ENCODE measurements at places on chromosomes 5 and 9. TPM values are rescaled to one million over a fixed set of nuclear protein-coding genes. Genes with fewer than 3 reads are reported as not detected.

DNA sequence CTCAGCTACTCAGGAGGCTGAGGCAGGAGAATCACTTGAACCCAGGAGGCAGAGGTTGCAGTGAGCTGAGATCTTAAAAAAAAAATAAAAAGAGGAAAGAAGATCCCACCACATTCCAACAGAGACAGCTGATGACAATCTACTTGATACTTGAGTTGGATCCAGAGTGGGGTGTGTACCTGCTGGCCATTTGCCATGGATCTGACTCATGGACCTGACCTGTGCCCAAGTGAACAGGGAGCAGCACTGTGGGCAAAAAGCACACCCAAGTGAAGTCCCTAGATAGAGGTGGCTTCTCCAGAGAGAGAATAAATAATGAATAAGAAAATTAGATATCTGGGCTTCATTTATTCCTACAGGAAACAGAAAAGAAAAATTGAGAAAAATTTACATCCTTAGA, 81.2 kb upstream of the MIER3 start:
- DNase-seq: no peak

DNA sequence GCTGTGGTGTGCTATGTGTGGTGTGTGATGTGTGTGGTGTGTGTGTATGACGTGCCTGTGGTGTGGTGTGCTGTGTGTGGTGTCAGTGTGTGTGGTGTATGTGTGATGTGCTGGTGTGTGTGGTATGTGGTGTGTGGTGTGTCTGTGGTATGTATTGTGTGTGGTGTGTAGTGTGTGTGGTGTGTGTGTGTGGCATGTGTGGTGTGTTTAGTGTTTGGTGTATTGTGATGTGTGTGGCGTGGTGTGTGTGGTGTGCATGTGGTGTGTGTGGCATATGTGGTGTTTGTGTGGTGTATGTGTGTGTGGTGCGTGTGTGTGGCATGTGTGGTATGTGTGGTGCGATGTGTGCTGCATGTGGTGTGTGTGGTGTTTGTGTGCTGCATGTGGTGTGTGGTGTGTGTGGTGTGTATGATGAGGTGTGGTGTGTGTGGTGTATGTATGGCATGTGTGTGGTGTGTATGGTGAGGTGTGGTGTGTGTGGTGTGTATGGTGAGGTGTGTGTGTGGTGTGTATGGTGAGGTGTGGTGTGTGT, 18.3 kb upstream of the RNU6ATAC start:
- no peak for DNase-seq

- no peak for DNase-seq
These were observed 499.2 kb downstream of the CDH18 start for GRCh38 chr5:19488786-19489185.

DNA sequence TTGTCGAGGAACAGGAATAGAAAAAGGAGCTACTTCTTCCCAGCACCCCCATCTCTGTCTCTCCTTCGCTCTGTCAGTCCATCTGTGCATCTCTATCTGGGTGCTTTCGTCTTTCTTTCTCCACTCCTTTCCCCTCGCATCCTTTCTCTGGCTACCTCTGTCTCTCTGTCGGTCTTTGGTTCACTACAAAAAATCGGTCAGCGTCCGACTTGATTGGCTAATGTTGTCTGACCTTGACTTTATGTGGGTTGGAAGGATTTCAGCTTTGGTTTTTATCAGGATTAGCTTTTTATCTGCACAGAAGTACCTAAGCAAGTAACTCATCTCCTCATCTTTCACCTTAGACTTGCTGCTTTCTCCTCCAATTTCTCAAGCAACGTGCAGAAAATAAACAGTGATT, 575.2 kb upstream of the ZNF462 start:
- DNase-seq: no peak

DNA sequence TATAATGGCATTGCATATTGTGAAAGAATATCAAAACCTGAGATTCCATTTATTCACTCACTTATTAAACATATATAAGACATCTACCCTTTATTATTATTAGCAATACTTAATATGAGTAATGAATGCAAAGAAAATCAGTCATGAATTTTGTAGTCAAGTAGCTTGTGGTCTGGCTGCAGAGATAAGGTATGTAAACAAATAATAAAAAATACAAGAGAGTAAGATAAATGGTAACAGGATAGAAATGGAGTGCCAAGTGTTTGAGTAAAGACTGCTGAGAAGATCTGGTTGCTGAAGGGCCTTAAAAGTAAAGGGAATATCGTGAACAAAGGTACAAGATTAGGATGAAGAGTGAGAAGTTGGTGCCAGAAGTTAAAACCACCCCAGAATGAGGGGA, 18.4 kb downstream of the TRIM32 start:
- DNase-seq: no peak

DNA sequence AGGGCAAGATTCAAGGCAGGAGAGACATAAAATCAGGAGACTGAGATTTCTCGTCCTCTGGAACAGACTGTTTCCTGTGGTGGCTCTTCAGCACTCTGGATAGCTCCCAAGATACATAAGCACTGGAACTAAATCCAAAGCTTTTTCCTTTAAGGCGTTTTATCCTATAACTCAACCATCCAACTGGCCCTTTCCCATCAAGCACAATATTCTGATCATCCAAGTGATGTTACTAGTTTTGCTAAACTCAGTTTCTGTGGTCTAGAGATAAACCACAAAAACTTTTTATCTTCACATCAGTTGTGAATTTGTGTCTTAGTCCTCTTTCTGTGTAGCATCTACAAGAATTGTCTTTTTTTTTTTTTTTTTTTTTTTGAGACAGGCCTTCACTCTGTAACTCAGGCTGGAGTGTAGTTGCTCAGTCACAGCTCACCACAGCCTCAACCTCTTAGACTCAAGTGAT, 299.4 kb downstream of the COX7C start:
- peak; percentile 69 for DNase-seq

- no peak for DNase-seq
These were observed 36.5 kb downstream of the ARHGEF37 start for GRCh38 chr5:149617760-149618306.

DNA sequence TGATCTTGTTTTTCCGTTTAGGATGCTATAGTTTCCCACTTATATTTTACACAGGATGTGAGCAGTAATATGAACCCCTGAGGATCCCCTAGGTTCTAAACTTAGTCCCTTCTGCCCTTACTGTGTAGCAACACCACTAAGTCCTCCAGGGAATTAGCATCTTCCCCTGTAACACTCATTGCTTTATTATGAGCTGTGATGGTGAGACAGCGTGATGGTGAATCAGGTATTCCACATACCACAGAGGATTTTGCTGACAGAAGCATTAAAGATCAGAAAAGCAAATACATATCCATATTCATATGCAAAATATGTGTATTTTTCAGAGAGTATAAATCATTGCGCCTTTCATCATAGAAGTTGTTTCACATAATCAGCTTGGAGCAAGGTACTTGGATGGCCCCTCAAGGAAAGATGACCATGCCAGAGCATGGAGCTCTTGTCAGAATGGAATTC, 317.0 kb downstream of the ICE1 start:
- no peak for DNase-seq

Gene SMIM33
- not detected for total RNA-seq

Gene PCDHB6
- 0.22 TPM for total RNA-seq

Gene CD74
- total RNA-seq: not detected

Gene EGR1
- 19.0 TPM for total RNA-seq

Gene PCDHA12
- total RNA-seq: not detected

Gene OMD
- not detected for total RNA-seq

Gene IGFBPL1
- total RNA-seq: 0.76 TPM

Data from GM23248 (cell line).